ENCODE measurements at places on chromosomes 13 and 19.

DNA sequence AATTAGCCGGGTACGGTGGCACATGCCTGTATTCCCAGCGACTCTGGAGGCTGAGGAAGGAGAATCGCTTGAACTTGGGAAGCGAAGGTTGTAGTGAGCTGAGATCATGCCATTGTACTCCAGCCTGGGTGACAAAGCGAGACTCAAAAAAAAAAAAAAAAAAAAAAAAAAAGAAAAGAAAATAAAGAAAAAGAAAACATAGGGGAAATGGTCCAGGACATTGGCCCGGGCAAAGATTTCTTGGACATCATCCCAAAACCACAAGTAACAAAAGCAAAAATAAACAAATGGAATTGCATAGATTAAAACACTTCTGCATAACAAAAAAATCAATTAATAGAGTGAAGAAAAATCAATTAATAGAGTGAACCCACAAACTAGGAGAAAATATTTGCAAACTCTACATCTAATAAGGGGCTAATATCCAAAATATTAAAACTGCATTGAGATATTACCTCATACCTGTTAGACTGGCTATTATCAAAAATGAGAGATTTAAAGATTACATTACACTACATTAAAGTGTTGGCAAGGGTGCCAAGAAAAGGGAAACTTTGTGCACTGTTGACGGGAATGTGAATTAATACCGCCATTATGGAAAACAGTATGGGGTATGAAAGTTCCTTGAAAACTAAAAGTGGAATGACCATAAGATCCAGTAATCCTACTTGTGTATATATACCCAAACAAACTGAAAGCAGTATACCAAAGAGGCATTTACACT lies 18.5 kb upstream of the ABCC4 start:
- no peak for DNase-seq

- DNase-seq = no peak
Observed at GRCh38 chr13:33146843-33147611, 130.8 kb downstream of the KL start.

DNA sequence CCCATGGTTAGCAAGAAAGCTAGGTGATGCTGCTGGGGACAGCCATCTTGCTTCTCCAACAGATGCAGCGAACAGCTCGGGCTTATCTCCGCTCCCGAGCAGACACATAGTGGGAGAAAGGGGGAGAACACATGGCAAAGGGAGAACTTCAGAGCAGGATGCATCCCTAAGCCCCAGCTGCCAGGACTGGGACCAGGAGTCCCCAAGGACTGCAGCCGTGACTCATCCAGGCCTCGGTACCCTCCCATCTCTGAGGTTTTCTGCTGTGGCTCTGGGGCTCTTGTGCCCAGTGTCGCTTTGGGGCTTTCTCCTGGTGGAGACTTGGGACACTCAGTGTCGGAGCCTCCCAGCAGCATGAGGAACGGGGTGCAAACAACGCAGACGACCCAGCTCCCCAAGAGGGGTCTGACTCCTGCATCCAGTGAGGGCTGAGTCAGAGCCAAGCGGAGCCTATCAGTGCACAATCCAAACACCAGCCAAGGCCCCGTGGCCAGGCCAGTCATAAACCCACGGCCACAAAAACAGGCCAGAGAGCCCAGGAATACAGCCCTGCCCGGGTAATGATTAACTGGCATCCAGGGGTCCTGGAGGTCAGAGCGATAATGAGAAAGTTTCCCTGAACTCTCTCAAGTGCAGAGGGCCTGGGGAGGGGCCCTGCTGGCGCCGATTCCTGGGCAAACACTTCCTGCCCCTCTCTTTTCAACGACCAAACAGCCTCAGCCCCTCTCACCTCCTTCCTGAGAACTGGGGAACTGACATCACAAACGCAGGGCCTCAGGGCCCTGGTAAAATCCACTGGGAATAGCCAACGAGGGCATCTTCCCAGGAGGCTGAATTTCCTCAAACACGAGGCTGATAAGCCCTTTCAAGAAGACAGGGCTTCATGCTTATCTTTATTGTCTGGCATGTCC lies 202.9 kb downstream of the USP12 start:
- DNase-seq = no peak

DNA sequence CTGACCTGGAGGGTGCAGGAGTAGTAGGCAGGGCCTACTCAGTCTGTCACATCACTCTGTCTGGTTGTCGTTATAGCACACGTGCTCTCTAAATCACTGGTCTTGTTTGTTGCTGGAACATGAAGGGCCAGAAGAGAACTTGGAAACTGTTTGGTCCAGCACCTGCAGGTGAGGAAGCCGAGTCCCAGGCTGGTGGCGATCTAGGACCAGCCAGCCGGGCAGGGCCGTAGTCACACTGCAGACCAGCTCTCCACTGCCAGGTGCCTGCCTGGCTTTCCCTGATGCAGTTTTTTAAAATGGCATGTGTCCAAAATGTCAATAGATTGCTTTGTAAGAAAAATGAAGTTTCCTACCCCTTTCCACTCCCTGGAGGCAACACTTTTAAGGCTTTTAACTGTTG lies 53.7 kb downstream of the GGACT start:
- DNase-seq = no peak

DNA sequence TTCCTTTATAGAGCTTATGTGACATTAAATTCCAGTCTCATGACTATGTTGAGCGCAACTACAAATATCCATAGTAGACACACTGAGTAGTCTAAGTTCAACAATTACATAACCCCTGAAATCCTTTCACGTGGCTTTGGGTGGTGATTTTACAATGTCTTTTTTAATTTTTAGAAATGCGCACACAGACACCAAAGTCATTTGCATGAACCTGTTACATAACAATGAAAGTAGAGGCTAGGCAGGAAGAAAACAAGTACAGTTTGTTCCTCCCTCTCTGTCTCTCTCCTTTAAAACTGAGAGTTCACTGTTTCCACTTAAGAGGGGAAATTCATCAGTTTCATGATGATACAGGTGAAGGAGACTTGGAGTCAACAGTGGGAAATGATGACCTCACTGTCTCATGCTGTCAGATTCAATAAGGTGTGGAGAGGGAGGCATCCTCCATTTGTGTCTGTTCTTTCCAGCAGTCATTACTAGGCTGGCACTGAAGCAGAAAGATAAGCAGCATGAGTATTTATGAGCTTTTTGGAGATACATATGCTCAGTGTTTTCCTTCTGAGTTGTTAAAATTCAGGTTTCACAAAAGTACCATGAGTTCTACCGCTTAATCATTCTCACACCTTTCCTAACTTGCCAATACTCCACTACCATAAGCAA lies 201.8 kb downstream of the LHFPL6 start:
- no peak for DNase-seq

GRCh38 chr13:37453246-37453645 lies 145.3 kb downstream of the POSTN start:
- no peak for DNase-seq

DNA sequence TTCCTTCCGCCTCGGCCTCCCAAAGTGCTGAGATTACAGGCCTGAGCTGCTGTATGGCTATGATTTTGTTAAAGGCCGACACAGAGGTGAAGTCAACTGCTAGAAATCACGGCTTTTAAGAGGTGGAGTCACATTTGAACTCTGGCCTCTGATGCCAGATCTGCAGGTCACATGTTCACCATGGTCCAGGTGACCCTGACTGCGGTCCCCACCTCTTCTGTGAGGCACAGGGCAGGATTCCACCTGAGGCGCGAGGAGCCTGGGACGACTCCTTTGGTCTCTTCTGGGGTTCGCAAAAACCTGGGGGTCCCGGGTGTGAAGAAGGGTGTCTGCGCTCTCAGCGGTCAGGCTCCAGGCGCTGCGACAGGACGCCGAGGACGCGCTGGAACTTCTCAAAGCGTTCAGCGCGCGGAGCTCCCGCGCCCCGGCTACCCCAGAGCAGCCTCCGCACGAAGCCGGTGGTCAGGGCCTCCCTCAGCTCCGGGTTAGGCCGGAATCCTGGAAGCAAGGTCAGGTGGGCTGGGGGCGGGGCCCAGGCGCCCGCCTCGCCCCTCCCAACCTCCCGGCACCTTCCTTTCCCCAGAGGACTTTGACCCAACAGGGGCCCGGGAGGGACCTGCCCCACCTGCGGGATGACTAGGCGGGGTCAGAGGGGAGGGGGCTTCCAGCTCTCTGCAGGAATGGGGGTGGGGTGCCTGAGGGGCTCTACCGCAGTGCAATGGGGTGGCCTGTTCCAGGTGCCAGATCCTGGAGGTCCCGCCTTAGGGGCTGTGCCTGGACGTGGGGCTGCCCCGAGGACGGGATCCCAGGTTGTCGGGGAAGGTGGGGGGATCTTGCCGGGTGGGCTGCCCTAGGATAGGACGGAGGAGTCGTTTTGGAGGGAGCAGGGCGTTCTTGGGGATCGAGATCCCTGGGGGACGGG lies 13.0 kb downstream of the TRIP10 start:
- no peak for DNase-seq

- no peak for DNase-seq
Observed at GRCh38 chr19:13003081-13003480, 7.8 kb downstream of the NFIX start.

- no peak for DNase-seq
Observed at GRCh38 chr13:31046711-31047279, 114.3 kb downstream of the TEX26 start.

GRCh38 chr13:29858667-29859066 lies 8.2 kb upstream of the UBL3 start:
- DNase-seq = no peak

GRCh38 chr13:23709536-23709935 lies 139.3 kb downstream of the TNFRSF19 start:
- no peak for DNase-seq

DNA sequence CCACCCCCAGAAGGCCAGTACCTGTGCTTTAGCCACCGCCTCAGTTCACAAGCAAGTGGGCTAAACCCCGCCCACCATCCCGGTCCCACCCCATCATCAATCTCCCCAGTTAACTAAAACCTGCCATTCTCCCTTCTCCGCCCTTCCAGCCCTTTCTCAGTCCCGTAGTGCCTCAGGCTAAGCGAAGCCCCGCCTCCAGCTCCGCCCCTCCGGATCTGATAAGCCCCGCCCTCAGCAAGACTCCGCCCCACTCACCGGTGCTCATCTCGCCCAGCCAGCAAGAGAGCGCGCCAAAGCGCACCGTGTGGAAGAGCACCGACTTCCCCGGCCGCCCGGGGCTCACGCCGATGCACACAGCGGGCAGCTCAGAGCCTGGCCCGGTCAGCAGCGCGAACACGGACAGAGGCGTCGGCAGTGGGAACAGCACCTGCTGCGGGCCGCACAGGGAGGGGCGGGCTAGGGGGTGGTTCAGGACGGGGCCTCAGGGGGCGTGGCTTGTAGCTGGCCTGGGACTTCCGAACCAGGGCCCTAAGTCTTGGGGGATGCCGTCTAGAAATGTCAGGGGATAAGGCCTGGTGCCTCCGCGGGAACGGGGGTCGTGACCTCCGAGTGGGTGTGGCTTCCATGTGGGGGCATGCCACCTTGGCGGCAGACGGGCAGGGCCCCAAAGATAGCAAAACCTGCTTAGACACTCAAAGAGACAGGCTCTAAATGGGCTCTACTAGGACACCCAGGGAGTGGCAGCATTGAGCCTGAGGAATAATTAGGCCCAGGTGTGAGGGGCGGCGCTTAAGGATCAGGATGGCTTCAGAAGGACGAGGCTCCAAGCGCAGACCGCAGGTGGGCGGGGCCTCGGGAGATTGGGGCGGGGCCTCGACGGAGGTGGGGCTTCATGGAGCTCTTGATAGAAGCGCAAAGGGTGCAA lies 21.4 kb downstream of the MAP4K1 start:
- no peak for DNase-seq

DNA sequence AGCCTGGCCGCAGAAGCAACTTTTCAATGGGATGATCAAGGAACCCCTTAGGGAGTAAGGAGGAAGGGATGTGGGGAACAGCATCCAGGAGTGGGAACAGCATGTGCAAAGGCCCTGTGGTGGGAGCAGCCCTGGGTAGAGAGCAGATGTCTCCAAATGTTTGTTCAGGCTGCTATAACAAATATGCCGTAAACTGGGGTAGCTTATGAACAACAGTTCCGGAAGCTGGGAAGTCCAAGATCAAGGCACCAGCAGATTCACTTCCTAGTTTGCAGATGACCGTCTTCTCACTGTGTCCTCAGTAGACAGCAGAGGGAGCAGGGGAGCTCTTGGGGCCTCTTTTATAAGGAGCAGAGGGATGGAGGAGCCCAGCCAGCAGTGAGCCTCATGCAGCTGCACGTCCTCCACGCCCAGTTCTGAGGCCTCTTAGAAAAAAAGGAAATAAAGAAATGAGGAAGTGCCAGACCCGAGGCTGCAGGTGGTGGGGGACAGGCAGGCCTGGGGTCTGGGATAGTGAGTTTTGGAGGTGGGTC lies 4.2 kb upstream of the LRRC25 start:
- no peak for DNase-seq

- DNase-seq = no peak
Observed at GRCh38 chr13:44003481-44003880, 123.8 kb downstream of the LACC1 start.

DNA sequence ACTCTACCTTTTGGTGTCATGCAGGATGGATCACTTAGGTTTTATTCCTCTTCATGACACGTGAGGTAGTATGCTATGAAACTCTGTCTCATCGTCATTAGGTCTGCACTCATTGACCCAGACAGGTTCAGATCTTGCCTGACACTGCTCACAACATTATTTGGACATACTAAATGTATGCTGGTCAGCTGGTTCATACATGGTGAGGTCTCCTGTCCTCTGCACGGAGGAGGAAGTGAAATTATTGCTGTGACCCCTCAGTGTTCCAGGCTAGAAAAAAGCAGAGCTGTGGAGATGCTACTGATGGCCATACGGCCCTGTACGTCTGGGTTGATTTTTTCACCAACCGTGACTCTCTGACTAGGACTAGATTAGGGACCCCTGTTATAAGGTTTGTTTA lies 35.8 kb downstream of the LATS2 start:
- DNase-seq = no peak

DNA sequence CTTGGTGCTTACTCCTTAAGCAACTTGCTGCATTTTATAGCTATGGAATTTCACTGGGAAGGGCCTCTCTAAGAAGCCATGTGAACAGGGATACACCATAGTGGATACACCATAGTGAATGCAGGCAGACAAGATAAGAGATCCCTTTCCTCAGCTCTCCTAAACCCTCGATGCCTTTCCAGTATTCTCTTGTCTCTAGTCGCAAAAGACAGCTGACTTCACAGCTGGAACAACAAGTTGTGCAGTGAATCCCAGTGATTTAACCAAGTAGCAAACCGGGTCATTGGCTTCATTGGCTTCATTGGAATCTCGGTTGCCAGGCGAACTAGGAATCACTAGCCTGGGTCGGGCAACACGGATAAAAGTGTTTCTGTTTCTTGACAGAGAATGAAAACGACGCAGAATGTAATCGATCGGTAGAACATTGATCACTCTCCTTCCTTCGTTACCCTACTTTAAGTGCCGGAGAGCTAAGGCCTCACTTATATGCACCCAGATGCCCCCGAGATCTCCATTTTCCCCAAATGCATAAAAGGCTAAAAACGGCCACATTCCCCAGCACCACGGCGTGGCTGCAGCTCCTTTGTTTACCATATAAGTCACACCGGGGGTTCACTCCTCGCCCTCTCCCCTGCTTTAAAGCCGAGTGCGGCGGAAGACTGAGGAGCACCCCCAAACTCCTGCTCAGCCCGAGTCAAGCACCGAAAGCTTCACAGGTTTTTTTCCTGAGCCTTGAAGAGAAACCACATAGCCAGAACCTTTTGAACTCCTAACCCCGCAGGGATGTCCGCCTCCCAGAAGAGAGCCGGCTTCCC lies 674 bp downstream of the TRPC4 start:
- no peak for DNase-seq
